Effector CD4-positive, alpha-beta T cell (primary cell): ENCODE measurements at places on chromosomes 3 and 15.

DNA sequence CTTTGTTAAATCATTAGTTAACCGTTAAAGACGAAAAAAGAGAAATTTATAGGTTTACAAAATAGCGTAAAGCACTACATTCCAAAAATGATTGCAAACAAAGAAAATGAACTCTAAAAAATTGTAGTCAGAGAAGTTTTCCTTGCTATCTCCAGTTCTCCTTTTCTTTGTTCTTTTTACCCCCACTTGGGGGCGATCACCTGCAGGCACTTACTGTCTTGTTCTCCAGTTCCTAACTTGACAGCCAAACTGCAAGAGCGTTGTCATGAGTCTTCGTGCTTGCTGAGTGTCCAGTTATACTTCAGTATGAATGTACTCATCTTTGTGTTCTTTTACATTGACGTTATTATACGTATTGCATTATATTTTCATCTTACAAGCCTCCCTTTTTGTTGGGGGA is 54.5 kb downstream of the CHD2 start:
- no peak for DNase-seq

DNA sequence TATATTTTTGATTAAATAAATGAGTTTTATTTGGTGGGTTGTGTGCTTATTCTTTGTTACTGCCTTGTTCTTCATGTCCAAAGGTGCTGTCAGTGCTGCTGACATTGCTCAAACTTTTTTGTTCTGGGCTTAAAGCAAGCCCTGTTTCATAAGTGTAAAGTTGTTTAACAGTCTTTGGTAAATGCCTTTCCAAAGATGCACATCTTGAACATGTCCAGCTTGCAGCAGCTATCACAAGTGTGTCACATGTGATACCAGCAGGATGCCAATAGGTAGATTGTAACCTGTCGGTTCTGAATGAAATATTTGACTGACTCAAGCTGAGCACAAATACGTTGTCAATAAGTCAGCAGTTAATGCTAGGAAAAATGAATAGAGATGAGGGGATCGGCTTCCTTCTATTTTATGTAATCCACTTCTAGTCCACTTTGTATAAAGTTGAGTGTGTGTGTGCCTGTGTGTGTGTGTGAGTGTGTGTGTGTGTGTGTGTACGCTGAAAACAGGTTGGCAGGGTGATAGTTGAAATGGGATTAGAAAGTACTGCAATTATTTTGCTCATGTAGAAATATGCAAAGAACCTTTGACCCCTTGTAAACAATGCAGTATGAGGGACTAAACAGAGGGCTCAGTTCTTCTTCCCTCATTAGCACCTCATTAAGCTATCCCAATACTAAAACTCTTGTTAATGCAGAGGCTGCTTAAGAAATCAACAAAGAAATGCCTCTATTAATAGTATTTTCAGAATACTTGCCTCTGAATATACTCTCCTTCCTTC is 986.5 kb downstream of the TUSC7 start:
- no peak for DNase-seq

- no peak for DNase-seq
These were observed at the start of gene UROC1 for GRCh38 chr3:126517291-126517951. TSS of gene UROC1 (minus strand) at chr3:126517773. CDS start at chr3:126517719, 54 bp downstream.

GRCh38 chr3:144433006-144433405 is 461.4 kb downstream of the DIPK2A start:
- DNase-seq = no peak

- DNase-seq = no peak
These were observed 620.0 kb upstream of the ZNF385D start for GRCh38 chr3:22371036-22371435.

DNA sequence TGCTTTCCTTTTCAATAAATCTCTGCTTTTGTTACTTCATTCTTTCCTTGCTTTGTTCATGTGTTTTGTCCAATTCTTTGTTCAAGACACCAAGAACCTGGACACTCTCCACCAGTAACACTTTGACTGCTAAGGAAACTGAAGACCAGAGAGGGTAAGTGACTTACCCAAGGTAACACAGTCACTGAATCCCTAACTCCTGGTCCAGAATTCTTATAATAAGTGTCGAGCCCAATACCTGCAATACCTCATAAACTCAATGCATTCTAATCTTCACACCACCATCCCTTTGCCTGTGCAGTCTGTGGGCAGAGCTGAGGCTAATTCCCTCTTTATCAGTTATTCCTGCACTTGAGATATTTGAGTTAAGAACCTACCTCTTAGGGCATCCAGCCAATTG is 237.8 kb downstream of the UACA start:
- no peak for DNase-seq

- DNase-seq = no peak
These were observed 11.0 kb upstream of the PIK3CB start for GRCh38 chr3:138845771-138846173.

DNA sequence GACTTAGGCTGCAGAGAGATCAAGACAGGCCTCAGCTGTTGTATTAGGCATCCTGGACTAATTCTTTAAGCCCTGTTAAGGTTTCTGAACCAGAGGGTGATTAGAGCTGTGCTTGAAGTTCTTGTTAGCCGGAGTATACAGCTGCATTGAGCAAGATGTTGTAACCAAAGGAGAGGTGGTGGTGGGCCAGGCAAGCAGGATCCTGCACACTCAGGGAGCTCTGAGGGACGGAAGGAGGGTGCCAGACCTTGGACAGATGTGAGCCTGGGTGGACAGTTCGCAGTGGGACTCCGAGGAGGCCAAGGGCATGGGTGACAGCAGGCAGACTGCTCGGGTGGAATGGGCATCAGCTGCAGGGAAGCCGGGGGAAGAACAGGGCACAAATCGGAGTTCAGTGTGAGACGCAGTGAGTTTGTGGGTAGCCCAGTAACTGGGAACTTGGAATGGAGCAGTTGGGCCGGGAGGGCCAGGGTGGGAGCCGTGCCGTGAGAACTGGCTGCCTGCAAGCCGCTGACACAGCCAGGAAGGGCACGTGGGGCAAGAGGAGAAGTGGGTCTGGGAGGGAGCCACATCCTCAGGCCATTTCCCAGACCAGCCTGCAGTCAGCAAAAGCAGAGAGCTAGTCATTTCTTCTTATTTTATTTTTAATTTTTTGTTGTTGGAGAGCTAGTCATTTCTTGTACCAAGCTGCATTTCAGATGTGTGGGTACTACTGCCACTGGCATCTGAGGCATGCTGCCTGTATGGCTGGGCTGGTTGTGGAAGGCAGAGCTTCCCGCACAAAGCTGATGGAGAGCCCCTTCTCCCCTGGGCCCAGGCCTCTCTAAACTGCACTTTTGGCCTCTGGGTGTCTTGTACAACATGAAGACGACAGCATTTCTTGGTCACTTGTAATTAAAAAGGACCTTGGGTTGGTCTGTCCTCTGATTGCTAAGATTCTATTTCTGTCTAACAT is 61.0 kb downstream of the PGPEP1L start:
- no peak for DNase-seq

- peak; percentile 57 for DNase-seq
These were observed 624 bp downstream of the AKAP13 start for GRCh38 chr15:85380812-85381642.

- no peak for DNase-seq
These were observed 46.7 kb upstream of the CCDC50 start for GRCh38 chr3:191282251-191283185.

DNA sequence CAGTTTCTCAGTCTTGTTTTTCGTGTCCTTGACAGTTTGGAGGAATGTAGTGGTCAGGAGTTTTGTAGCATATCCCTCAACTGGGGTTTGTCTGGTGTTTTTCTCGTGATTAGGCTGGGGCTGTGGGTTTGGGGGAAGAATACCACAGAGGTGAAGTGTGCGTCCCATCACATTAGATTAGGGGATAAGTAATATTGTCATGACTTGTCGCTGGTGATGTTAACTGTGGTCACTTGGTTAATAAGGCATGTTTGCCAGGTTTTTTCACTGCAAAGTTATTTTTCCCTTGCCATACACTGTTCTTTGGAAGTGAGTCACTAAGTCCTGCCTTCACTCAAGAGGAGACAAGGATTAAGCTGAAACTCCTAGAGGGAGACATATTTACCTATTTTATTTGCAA is 39.1 kb downstream of the PAK2 start:
- DNase-seq = no peak

DNA sequence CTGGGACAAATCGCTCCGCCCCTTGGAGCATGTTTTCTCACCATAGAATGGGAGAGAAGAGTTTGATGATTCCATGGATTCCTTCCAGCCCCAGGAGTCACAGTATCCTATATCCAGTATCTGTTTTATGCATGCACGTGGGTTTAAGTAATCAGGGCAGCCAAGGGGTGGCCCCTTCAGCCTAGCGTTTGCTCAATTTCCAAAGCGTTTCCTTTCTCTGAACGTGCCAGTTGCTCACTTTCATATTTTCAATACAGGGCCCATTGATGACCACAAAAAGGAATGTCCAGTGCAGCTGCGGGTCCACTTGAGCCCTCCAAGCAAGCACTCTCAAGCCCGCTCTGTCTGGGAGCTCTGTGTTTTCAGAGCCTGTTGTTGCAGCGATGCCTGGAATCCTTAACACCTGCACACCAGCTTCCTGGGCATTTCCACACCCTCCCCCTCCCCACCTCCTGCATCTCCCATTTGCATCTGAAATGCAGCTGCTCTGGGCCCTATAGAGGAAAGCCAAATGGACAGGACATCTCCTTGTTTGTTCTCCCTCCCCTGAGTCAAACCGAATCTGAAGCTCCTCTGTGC is 164.3 kb upstream of the LPP start:
- no peak for DNase-seq

- DNase-seq = no peak
These were observed 27.2 kb upstream of the GBE1 start for GRCh38 chr3:81788610-81789009.

DNA sequence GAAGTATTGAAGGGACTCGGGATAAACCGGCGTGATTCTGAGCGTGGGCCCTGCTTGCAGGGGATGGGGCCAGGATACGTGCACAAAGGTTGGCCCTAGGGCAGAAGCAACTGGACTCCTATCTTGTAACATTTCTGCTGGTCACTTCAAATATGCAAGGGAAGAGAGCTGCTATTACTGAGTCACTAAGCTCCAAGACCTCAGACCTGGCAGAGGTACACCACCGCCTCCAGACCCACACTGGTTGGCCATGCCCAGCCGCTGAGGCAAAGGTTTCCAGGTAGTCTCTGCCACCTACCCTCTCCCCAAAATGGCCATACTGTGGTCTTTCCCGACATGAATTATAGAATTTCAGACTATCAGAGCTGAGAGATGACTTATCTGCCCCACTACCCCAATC is 13.4 kb upstream of the STRA6 start:
- no peak for DNase-seq

DNA sequence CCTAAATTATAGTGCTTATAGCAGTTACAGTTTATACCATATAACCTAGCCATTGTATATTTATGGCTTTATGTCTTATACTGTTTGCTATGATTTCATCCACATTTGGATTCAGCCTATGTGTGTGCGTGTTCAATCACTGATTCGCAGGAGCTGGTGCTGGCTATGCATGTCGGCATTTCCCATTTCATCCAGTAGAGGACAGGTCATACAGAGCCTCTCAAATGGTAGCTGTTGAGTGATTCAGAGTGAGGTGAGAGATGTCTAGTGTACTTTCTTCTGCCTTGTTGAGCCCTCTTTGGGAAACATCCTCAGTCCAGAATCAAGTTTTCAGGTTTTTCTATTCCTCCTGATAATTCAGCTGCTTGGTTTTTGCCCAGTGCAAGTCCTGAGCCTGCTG is 76.1 kb downstream of the FRMD4B start:
- DNase-seq = no peak

GRCh38 chr3:169687603-169688002 is 24.1 kb upstream of the MECOM start:
- DNase-seq = no peak

GRCh38 chr3:104206925-104207324 is 1159.8 kb upstream of the ALCAM start:
- DNase-seq = no peak

GRCh38 chr15:45634432-45635190 is at the start of gene SQOR:
TSS of gene SQOR (plus strand) at chr15:45635029. CDS start at chr15:45658924, 23,895 bp downstream.
- DNase-seq = peak; percentile 45

- DNase-seq = no peak
These were observed 659 bp upstream of the MYH15 start for GRCh38 chr3:108511055-108511454.

DNA sequence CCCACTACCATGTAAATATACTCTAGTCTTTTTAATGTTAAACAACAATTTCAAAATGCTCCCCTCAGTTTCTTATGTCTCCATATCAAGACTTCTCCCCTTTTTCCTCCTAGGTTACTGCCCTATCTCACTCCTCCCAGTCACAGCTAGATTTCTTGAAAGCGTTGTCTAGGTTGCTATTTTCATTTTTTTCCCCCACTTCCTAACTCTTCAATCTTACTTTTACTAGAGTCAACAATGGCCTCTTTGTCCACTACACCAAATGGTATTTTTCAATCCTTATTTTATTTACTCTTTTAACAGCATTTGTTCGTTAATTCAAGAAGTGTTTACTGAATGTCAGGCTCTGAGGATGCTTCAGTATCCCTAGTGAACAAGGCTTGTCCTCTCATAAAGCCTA is 84.4 kb downstream of the VPS8 start:
- no peak for DNase-seq

DNA sequence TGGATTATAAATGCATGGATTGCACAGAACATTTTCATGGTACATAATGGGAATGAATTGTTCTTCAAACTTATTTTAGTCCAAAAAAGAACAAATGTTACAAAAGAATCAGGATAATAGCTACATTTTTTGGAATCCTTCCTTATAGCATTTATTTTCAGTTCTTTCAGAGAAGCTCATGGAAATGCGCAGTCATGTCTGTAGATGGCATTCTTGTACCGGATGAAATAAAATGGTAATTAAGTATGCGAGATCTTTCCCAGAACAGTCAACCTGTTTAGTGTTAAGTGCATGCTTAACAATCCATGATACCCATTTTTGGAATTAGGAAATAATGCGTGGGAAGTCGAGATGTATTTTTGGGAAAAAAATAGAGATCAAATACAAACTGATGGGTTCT is 38.2 kb upstream of the GOLGA8B start:
- DNase-seq = no peak

GRCh38 chr3:132001036-132001435 is 33.8 kb downstream of the CPNE4 start:
- DNase-seq = no peak

GRCh38 chr3:157330206-157330605 is 106.4 kb upstream of the PTX3 start:
- no peak for DNase-seq
